ENCODE measurements at places on chromosomes 3 and 15. TPM values are rescaled to one million over a fixed set of nuclear protein-coding genes. Genes with fewer than 3 reads are reported as not detected.

Gene ACKR2
- 0.61 TPM for total RNA-seq

Gene RTP3
- not detected for total RNA-seq

Gene ACP3
- total RNA-seq = not detected

Gene ULK3
- 27.6 TPM for total RNA-seq

Gene LCMT2
- total RNA-seq = 9.8 TPM

Gene SPG21
- total RNA-seq = 63.1 TPM

All from MCF 10A (cell line).